ENCODE measurements at places on chromosomes 6 and 20. TPM values are rescaled to one million over a fixed set of nuclear protein-coding genes. Genes with fewer than 3 reads are reported as not detected.

- DNase-seq: peak; percentile 37
These were observed 13.0 kb downstream of the RPP21 start for GRCh38 chr6:30357678-30358540.

GRCh38 chr20:10708351-10709185 lies 34.8 kb upstream of the JAG1 start:
- no peak for DNase-seq

STMND1 gene
- not detected for total RNA-seq

C6orf163 gene
- not detected for total RNA-seq

GRCh38 chr20:49595811-49596561 lies 28.0 kb upstream of the PTGIS start:
- DNase-seq: peak; percentile 71

MLN gene
- not detected for total RNA-seq

DNA sequence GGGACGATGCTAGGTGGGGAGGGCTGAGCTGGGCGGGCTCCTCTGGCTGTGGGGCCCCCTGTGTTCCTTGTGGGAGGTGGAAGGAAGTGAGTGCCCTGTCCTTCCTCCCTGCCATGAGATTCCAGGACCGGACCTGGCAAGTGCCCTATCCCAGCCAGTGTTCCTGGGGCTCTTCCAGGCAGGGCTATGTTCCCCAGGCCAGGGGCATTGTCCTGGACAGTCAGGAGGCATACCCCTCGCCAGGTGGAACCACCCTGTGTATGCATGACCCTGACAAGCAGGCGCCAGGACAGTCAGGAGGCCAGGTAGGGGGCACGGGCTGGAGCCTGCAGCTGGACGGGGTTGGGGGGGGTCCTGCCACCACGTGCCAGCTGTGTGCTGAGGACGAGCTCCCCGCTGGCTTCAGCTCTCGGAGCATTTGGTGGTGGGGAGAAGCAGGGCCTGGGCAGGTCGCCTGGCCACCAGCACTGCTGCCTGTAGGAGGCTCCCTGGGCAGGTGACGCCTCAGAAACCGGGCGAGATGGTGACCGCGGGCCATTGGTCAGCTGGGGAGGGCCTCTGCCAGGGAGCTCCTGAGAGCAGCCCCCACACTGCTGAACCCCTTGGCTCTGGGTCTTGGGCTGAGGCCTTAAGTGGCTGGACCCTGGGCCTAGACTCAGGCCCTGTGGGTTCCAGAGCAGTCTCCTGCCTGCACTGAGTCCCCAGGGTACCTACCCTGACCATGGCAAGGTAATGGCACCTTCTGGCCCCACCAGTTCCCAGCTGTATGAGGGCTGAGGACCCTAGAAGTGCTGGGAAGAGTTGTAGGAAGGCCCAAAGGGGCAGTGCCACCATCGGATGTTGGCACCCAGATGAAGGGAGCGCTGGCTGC lies 694 bp downstream of the SLC17A9 start:
- DNase-seq: no peak

DNA sequence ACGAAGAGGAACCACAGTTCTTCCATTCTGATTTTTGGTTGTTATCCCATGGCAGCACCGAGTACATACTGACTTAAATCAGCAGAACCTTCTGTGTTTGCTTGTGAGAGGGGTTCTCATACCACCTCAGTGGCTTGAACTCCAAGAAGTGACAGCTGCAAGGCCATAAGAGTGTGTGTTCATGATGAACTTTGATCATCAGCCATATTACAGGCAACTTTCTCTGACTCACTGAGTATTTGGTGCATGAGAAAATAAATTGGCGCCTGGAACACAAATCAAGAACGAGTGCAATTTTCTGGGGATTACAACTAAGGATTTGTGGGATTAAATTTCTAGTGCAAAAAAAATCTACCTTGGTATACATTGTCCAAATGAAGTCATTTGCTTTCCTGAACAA lies 68.9 kb downstream of the CYP39A1 start:
- DNase-seq: peak; percentile 6

GRCh38 chr6:100806296-100806695 lies 74.8 kb downstream of the ASCC3 start:
- DNase-seq: no peak

- no peak for DNase-seq
These were observed 336.8 kb downstream of the RFPL4B start for GRCh38 chr6:112683926-112684325.

PPARD gene
- total RNA-seq: 15.7 TPM

GRCh38 chr6:116518621-116519368 lies 7.4 kb downstream of the CALHM5 start:
- DNase-seq: no peak

DNA sequence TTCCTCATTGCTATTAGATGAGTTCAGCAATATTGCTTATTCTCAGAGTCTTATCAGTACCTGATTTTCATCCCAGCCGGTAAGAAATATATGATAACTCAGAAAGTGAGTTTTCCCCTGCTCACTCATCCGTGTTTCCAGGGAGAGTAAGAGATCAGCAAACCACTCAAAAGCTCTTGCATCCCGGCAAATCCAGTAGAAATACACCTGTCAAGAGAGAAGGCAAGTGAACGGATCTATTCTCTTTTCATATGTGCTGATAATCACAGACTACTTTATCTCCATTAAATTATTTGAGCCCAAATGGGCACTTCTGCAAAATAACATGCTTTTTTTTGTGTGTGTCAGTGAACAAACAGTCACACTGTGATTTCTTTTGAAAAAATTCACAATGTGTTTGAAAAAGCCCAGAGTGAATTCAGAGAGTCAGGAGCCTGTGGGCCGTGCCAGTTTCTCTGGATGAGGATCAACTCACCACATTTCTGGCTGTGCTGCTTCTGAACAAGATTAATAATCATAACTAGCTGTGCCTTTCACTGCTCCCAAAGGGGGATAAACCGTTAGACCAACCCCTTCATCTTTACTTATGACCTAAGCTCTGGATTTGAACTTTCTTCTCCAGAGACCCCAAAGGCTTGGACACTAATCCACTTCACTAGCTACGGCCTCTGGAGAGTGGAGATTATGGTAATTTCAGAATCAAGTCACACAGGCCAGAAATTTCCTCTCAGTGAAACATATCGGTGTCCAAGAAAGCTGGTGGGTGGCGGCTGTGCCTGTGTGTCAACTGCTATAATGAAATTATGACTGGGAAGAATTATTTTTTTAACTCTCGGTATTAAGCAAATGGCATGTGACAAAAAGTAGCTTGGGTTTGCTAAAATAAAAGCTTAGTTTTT lies 44.2 kb downstream of the NOX3 start:
- DNase-seq: no peak

GRCh38 chr6:131914967-131915751 lies 36.0 kb downstream of the CCN2 start:
- peak; percentile 40 for DNase-seq

DNA sequence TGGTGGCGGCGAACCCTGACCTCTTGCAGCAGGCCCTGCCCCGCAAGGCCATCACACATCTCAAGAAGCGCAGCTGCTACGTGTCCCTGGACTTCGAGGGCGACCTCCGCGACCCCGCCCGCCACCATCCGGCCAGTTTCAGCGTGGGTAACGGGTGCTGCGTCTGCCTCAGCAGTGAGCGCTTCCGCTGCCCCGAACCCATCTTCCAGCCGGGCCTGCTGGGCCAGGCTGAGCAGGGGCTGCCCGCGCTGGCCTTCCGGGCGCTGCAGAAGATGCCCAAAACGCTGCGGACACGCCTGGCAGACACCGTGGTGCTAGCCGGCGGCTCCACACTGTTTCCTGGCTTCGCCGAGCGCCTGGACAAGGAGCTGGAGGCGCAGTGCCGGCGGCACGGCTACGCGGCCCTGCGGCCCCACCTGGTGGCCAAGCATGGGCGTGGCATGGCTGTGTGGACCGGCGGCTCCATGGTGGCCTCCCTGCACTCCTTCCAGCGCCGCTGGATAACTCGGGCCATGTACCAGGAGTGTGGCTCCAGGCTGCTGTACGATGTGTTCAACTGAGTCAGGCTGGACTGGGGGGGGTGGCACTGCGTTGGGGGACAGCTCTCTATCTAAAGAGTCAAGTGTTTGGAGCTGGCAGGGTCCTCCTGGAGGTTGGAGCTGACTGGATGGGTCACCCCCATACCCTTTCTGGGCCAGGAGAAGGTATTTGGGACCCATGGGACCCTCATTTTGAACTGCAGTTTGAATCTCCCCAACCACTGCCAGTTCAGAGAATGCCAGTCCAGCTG lies 1.1 kb downstream of the ACTL10 start:
- DNase-seq: peak; percentile 78

DNA sequence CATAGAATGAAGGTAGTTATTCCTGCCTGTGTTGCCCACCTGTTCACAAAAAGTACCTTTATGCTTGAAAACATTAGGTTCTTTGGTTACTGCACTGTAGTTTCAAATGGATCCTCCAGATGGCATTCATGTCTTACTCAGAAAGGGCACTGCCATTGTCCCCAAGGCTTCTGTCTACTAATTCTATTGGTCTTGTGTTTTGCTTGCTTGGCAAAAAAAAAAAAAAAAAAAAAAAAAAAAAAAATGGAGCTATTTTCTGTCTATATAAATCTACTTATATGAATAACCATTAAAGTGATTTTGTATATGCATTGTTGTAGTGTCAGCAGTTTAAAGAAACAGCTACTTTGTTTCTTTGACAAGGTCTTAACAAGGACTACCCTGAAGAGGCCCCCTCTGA lies 12.7 kb upstream of the EFHC1 start:
- DNase-seq: peak; percentile 42

DNA sequence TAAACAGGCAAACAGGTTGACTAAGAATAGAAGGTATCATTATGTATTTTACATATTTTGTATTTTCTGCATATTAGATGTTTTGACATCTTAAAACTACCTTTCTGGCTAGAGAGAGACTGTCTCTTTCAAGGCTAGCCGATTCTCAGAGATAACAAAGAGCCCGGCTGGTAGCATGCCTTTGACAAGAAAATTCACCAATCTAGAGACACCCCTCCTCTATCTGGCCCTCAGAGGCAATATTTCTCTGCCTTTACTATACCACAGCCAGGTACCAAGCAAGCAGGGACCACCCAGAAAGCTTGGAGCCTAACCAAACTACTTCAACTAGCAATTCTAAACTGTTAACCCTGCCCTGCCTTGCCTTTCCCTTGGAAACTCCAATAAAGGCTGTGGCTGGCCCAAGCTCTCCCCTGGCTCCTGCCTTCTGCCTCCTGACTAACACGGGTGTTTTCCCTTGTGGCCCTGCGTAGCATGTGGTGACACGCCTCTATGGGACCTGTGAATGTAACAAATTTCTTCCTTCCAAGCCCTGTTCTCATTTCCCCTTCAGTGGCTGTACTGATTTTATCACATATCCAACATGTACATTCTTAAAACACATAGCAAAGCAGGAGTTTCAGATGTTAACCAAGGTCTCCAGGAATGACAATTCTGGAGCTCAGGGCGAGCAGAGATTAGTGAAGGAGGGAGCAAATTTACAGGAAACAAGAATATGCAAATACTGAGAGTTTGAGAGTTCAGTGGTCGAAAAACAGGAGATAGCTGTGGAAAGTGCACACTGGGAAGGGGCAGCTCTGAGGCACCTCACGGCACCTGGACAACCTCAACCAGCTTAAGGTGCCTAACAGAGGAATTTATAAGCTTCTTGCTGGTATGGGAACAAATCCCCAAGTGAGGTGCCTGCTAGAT lies 120.8 kb downstream of the BACH2 start:
- DNase-seq: no peak

GRCh38 chr6:5786321-5786968 lies 220.3 kb downstream of the NRN1 start:
- DNase-seq: no peak

GRCh38 chr6:136609873-136610706 lies 59.9 kb upstream of the MAP7 start:
- DNase-seq: peak; percentile 90

SGK2 gene
- 0.72 TPM for total RNA-seq

GRCh38 chr20:52087471-52087870 lies 104.1 kb downstream of the ZFP64 start:
- no peak for DNase-seq

GRCh38 chr6:41488433-41489119 lies 57.6 kb upstream of the FOXP4 start:
- peak; percentile 60 for DNase-seq

DNA sequence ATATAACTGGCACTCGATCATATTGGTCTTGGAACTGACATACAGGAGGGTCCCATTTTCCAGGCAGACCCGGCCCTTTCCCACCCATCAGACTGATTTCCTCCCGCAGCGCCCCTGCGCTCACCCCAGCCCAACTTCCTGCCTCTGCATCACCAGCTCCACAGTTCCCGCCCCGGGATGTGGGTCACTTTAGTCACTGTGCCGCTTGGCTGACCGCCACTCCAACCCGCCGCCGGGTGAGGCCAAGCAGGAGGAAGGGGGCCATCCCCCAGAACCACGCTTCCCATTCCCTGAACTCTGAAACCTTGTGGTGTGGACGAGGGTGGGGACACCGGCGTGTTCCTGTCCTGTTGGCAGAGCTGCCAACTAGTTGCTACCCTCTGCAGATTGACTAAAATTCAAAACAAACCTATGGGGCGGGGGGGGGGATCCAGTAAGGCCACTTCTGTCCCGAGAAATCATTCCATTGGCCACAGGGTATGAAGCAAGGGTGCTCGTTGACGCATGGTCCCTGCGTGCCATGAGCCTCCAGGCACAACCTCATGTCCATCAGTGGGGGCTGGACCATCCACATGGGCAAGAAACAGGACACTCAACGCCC lies 12.3 kb downstream of the TGM2 start:
- DNase-seq: peak; percentile 72

DNA sequence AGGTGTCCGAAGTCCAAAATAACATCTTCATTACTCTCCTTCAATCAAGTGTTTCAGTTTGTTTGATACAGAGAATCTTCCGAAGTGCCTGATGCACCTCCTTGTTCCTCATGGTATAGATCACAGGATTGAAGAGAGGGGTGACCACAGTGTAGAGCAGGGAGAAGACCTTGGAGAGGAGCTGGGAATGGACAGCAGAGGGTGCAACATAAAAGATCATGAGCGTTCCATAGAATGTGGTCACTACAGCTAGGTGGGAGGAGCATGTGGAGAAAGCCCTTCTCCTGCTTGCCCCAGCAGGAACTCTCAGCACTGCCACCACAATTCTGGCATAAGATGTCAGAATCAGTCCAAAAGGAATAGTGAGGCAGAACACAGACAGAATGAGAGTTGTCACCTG lies 11.9 kb downstream of the OR12D1 start:
- DNase-seq: no peak

RAE1 gene
- total RNA-seq: 85.5 TPM

GRCh38 chr6:125546841-125547251 lies 202.6 kb upstream of the HEY2 start:
- DNase-seq: peak; percentile 8
